ENCODE measurements at places on chromosomes 2 and 18.

- no peak for DNase-seq
Observed at GRCh38 chr2:186588940-186589611, 780 bp upstream of the ITGAV start.

GRCh38 chr2:129055242-129055641 is 736.6 kb upstream of the HS6ST1 start:
- DNase-seq, result no peak

DNA sequence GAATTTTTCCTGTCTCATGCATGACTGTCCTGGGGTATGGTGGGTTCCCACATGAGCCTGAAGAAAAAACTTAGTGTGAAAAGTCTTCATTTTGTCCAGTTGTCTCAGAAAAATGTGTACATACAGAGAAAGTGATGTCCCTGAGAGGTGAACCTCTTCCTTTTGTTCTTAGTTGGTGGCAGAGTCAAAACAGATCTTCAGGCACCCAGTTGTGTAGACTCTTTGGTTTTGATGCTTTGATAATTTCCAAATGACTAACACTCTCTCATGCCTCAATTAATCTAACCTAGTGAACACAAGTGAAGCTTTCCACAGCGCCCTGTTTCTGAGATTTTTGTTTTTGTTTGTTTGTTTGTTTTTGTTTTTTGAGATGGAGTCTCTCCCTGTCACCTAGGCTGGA is 273.5 kb downstream of the PIK3C3 start:
- no peak for DNase-seq

- no peak for DNase-seq
Observed at GRCh38 chr2:177666408-177666807, 273.8 kb downstream of the AGPS start.

DNA sequence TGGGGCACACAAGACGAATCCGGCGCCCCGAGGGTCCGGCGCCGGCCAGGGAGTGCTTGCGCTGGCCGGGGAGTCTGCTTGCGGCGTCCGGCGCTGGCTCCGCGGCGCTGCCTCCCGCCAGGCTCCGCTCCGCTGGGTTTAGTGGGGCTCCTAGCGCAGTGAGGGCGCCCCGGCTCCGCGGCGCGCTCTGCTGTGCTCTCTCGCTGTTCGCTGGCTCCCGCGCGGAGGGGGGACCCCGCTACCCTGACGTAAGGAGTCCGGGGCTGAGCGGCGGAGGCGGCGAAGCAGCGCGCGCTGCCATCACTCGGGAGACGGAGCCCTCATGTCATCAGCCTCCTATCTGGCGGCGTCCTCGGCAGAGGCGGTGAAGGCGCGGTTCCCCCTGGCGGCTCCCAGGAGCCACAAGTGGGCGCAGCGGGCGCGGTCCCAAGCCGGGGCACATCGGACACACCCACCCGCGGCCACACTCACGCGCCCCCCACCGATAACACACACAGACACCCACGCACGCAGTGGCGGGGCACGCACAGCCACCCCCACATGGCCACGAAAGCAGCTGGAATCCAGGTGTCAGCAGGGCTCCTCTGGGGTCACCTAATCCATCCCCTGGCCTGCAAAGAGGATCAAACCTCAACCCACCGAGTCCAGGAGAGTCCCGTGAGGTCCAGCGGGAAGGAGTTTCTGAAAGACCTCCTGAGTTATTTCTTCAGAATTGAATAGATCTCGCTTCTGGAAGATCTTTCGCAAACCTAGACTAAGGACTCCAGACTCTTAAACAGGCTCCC is at the start of gene C1QL2:
TSS of gene C1QL2 (minus strand) at position 189 of the 785 bp plus-strand sequence. CDS start 482 bp downstream, outside the sequence.
- DNase-seq, result no peak

DNA sequence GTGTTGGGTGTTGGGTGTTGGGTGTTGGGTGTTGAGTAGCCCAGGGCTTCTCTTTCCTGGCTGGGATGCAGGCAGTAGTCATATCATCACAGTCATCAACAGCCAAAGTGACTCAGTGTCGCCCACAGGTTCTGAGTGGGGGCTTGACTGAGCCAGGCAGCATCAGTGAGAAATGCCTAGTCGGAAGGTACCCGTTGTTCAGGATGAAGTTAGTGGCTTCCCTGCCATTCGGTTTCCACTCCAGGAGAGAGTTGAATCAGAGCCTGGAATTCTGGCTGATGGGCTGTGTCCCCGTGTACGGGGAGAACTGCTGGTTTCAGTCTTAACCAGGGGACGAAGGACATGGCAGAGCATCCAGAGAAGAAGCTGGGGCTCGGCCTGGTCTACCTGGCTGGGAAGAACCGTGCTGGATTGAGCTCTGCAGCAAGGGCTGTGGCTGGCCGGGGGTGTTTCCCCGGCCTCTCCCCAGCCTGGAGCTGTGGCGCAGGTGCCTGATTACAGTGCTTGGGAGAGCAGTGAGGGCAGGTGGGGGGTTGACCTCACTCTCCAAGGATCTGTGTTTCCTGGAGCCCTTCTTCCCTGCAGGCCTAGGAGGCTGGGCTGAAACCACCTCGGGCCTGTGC is 49.4 kb downstream of the AGAP1 start:
- DNase-seq, result no peak

- DNase-seq, result no peak
Observed at GRCh38 chr18:32355896-32356295, 114.8 kb downstream of the GAREM1 start.

GRCh38 chr2:11722292-11723060 is 24.0 kb upstream of the LPIN1 start:
- DNase-seq, result no peak

GRCh38 chr2:142290931-142291330 is 160.1 kb upstream of the LRP1B start:
- no peak for DNase-seq

DNA sequence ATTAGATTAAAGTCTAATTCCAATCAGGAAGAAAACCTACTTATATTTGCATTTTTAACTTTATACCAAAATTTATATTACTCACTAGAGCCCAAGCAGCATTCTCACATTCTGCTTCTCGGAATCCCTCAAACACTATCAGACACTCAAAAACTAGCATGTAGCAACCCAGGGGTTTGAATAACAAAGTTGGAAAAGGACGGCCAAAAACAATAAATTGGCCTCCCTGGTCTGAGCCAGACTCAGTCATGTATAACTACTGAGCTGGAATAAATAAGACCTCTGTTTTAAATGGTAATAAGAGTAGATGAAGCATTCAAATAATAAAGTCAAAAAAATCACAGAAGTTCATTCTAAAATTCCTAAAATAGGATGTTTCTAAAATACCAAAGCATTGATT is 290.9 kb downstream of the IRS1 start:
- DNase-seq, result no peak

GRCh38 chr2:84223191-84223590 is 235.9 kb downstream of the SUCLG1 start:
- DNase-seq, result no peak

- no peak for DNase-seq
Observed at GRCh38 chr18:39166776-39167175, 1601.2 kb upstream of the CELF4 start.

GRCh38 chr2:98504381-98505109 is 59.9 kb downstream of the INPP4A start:
- DNase-seq, result no peak

DNA sequence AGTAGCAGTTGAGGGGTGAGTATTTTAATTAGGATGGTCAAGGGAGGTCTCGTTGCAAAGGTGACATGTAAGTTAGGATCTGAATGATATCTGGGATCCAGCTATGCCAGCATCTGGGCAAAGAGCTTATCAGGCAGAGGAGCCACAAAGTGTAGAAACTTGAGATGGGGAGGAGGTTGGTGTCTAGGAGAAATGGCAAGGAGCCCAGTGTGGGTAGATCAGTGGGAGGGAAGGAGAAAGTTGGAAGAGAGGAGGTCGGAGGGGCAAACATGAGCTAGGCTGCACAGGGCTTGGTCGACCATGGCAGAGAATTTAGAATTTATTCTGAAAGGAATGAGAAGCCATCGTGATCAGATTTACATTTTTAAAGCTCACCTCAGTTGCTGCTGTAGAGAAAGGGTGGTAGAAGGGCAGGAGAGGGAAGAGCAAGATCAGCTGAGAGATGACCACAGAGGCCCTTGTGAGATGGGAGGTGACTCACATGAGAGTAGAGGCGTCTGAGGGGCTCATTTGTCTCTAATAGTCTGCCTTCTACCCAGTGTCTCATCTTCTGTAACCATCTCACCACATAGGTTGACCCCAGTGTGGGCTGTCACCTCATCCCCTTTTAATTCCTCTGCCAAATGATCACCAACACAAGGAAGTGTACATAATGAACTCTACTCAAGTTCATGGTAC is 170.0 kb downstream of the ETAA1 start:
- DNase-seq, result no peak

GRCh38 chr2:201953396-201953795 is 80.3 kb upstream of the FZD7 start:
- DNase-seq, result no peak

GRCh38 chr2:175984846-175985245 is 17.2 kb downstream of the LNPK start:
- no peak for DNase-seq

GRCh38 chr2:138502255-138503086 is 901 bp downstream of the SPOPL start:
- DNase-seq, result no peak

- no peak for DNase-seq
Observed at GRCh38 chr18:10020171-10020570, 106.4 kb downstream of the VAPA start.

DNA sequence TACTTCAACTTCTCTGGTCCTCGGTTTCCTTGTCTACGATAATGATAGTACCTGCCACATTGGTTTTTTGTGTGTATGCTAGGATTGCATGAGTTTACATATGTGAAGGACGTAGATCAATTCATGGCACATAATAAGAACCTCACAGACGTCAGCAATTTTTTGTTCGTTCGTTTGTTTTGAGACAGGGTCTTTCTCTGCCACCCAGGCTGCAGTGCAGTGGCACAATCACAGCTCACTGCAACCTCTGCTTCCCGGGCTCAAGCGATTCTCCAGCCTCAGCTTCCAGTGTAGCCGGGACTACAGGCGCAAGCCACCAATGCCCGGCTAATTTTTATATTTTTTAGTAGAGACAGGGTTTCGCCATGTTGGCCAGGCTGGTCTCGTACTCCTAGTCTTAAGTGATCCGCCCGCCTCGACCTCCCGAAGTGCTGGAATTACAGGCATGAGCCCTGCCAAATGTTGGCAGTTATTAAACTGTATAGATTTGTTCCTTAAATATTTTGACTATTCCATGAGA is 756 bp upstream of the SLC35F5 start:
- DNase-seq, result peak; percentile 18

GRCh38 chr18:12307701-12308385 is at the start of gene TUBB6:
Gene TUBB6 (plus strand): TSS chr18:12308241. CDS start chr18:12308293, 52 bp downstream.
- peak; percentile 89 for DNase-seq

DNA sequence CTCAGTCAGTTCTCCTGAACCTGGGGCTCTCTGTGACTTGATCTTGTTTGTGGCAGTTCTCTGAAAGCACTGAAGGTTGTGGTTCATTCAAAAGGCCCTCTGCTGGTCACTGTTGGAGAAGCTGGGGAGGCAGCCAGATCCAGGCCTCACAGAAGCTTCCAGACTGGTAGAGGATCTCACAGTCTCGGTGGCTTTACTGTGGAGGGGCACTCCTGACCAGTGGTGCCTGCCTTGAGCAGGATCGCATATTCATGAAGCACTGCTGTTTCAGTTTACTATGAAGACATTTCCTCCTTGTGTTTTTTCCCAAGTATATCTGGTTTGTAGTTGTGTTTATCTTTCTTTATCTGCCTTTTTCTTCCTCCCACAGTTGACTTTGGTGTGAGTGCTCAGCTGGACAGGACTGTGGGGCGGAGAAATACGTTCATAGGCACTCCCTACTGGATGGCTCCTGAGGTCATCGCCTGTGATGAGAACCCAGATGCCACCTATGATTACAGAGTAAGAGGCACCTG is 133.9 kb downstream of the MAP4K4 start:
- DNase-seq, result peak; percentile 79

DNA sequence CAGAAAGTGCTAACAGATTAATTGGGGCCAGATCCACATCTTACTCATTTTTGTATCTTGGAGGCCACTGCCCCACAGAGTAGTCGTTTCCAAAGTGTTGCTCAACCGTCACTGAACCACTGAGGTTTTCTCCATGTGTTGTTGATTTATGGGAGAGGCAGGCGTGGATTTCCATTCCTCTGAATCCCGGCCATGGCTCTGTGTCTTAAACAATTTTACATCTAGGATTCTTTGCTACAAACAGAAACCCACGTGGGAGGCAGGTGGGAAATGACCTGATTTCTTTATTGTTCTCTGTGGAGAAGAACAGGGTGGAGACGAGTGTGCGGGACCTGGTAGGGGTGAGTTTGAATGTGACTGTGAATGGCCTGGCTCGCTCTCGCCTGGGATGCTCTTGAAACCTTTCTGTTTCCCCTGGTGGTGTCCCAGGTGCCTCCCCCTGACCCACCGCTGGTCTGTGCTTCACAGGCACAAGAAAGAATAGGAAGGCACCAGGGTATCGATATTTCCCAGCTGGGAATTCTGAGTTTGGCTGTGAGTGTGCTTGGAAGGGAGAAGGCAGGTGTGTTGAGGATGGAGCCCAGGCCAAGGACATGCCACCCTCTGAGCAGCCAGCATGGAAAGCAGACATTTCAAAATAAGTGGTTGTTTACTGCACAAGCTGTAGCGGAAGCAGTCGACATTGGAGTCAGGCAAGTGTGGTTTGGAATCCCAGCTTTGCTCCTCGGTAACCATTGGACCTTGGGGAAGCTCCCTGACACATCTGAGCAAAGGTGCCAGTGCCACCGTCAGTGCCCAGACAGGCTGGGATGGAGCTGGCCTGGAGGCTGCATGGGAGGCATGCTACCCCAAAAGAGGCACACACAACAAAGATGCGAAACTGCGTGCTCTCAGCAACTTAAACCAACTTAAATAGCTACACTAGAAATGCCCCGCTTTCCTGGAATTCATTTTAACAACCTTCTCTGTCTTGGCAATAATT is 50.0 kb downstream of the LPIN1 start:
- no peak for DNase-seq

- no peak for DNase-seq
Observed at GRCh38 chr2:78115291-78115690, 593.1 kb upstream of the LRRTM4 start.

GRCh38 chr2:147989809-147990403 is 30.6 kb downstream of the ORC4 start:
- no peak for DNase-seq

DNA sequence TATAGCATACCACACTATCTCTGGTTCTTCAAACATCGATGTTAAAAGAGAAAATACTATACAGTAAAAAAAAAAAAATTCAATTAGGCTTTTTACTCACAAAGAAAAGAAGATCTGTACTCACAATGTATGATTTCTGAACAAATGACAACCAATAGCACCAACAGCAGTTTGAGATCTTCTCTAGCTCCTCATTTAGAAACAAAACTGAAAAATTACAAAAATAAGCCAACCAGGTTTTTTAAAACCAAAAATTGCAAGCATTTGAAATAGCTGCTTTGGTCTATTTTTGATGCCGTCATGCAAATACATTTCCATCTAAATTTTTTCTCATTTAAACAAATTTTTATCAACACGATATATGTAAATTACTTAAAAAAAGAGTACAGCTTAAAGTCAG is 34.3 kb upstream of the RALBP1 start:
- DNase-seq, result no peak
